ENCODE measurements at places on chromosomes 3 and 15.

DNA sequence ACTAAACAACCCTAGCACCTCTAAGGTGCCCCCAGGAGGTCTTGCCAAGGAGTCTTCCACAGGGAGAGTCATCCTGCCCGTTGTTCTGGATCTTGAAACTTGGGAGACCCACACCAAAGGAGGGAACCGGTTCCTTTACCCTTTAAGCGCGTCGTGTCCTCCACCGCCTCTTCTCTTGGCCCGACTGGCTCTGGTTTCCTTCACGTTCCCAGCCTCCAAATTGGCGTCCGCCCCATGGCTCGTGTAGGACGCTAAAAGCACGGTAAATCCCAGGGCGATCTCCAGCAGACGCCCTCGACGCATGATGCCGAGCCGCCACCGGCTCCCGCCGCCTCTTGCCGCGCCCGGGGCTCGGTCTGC, 1.1 kb downstream of the FBN1 start:
- DNase-seq: no peak

DNA sequence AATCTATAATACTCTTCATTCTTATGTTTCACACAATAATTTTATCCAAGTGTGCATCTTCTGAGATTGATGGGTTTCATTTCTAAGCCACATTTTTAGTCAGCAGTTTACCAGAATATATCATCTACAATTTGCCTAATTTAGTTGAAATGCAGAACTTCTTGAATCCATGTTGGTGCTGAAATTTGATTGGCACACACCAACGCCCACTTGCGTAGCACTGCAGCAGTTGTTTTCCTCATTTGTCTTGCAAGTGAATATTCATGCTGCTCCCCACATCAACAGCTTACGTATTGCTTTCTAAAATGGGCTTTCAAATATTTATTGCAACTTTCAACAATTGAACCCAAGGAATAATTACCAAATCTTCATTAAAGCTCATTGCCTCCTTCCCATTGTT, 87.8 kb upstream of the CTDSPL start:
- no peak for DNase-seq

GRCh38 chr3:53346514-53346913, 829 bp downstream of the DCP1A start:
- no peak for DNase-seq

GRCh38 chr3:28280781-28281180, 39.4 kb downstream of the CMC1 start:
- no peak for DNase-seq

DNA sequence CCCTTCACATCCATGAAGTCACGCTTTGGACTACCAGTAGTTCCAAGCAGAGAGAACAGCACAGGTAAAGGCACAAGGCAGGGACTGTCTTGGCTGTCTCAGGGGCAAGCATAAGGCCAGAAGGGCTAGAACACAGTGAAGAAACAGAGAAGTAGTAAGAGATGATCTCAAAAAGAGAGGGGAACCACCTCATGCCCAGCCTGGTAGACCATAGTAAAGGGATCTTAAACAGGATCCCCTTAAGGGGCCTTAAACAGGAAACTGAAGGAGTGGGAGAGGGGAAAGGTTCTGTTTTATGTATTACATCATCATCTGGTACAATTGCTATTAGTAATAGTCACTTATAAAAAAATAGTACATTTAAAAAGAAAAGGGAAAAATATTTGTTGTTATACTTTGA, 25.8 kb downstream of the P2RY1 start:
- DNase-seq: no peak

DNA sequence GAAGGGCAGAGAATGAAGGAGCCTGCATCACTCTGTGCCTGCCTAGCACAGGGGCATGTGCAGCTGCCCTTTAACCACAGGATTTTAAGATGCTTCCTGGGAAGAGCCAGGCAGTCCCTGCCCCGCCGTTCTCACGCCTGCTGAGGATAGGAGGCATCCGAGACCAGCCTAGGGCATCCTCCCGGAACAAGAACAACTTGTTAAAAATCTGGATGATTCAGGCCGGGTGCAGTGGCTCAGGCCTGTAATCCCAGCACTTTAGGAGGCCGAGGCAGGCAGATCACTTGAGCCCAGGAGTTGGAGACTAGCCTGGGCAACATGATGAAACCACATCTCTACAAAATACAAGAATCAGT, 15.2 kb downstream of the NRROS start:
- DNase-seq: no peak

DNA sequence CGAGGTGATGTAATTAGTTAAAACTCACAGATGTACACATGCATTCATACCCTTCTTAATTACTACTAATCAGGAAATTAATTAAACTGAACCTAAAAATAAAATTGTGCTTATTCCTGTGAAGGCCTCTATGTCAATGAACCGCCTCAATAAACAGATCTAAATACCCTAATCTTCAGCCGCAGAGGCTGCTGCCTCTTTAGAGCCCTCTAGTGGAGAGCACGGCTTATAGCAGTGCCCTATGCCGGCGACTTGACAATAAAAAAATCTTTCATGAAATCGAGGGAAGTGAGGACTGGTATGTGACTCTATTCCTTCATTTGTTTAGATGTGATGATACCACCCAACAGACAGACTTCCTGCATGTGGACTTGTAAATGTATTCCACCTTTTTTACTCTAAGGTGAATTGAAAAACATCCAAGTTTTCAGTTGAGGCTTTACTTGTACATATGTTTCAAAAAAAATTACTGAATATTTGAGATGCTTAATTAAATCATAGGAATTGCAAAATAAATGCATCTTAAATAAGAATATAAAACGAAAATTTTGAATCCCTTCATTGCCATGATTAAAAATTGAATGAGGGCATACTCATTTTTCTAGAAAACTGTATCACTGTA, 8.3 kb upstream of the EPHA3 start:
- peak; percentile 7 for DNase-seq

DNA sequence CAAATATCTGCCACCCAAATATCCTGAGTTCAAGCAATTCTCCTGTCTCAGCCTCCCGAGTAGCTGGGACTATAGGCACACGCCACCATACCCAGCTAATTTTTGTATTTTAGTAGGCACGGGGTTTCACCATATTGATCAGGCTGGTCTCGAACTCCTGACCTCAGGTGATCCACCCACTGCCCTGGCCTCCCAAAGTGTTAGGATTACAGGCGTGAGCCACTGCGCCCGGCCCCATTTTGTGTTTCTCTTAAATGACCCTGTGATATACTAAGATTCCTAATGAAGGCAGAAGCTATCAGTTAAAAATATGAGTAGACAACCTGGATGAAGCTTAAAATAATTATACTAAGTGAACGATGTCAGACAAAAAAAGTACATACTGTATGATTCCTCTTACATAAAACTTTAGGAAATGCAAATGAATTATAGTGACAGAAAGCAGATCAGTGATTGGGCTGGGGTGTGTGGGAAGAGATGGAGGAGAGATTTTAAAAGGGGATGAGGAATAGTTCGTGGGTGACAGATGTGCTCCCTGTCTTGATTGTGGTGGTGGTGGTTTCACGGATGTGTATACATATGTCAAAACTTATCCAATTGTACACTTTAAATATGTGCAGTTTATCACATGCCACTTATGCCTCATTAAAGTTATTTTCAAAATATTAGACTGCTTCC, 3.8 kb upstream of the KLHL40 start:
- DNase-seq: no peak
